CD4-positive, alpha-beta T cell treated with Interleukin-4 for 1 hour (primary cell): ENCODE measurements at places on chromosomes 1 and 21.

DNA sequence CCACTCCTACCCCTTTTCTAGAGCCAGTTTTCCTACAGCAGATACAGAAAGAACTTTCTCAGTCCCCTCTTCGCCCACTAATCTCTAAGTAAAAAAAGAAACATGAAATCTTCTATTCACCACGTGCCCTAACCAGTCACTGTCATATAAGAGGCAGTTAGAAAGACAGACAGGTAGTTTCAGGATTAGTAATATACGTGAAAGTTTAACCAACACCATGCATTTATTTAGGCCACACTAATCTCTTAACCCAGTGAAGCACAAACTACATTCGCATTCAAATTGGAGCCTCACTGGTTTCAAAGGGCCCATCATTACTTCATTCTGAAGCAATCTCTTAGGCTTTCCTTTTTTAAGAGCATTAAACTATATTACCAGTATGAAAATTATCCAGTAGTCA is 10.1 kb downstream of the GPATCH2 start:
- DNase-seq: no peak

DNA sequence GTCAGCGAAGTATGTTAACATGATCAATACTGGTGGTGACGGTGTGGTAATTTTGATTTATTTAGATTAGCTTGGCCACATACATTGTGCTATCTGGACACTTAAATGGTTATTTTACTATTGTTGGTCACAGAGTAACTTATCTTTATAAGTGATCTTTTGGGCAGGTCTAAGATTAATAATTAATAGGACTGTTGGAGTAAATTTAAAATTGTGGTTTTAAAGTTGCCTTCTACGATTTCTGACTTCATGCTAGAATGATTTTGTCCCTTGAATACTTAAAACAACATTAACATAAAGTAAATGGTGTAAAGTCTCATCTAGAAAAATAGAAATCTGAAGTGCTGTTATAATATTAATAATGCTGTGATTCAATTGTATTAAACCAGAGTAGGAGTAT is 14.7 kb downstream of the SRRM1 start:
- DNase-seq: no peak

- DNase-seq: no peak
Measured at GRCh38 chr21:26881504-26882228, 36.5 kb upstream of the ADAMTS1 start.

DNA sequence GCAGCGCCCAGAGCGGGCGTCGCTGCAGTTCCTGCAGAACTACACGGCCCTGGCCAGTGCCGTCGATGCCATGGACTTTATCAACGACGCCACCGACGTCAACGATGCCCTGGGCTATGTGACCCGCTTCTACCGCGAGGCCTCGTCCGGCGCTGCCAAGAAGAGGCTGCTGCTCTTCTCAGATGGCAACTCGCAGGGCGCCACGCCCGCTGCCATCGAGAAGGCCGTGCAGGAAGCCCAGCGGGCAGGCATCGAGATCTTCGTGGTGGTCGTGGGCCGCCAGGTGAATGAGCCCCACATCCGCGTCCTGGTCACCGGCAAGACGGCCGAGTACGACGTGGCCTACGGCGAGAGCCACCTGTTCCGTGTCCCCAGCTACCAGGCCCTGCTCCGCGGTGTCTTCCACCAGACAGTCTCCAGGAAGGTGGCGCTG is 22.0 kb downstream of the COL6A1 start:
- DNase-seq: no peak

- DNase-seq: peak; percentile 47
Measured at GRCh38 chr1:8409106-8409505, 91.2 kb downstream of the SLC45A1 start.

GRCh38 chr21:17688912-17689874 is 76.5 kb upstream of the BTG3 start:
- DNase-seq: peak; percentile 52

DNA sequence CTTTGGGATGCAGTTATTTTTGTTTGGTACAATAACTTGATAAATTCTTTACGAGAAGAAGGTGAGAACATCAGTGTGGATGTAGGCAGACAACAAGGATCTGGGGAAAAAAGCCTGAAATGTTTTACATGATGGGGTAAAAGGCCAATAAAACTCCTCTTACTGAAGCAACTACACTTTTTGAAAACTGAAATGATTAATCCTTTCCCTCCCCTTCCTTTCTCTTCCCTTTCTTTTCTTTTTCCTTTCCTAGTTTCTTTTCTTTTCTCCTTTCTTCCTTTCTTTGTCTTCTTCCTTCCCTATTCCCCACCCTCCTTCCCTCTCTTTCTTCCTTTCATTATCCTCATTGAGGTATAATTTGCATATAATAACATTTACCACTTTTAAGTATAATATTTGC is 24.6 kb downstream of the F5 start:
- no peak for DNase-seq

DNA sequence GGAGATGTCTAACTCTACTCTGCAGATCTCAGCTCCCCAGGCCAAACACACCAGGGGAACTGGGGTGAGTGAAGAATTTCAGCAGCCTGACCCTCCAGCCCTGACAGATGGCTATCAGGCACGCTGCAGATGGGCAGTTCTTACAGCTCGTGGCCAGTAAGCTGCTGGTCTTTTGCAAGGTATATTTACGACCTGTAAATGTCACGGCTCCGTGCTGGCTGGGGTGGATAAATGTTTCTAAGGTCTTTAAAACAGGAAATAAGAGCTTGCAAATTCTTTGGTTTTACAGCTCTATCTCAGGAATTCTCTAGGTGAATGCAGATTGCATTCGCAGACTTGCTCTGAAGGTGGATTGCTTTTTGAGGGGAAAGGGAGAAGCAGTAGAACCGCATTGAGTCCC is 10.1 kb downstream of the DOP1B start:
- DNase-seq: no peak

GRCh38 chr21:43913928-43914327 is 48.9 kb downstream of the AGPAT3 start:
- no peak for DNase-seq

- no peak for DNase-seq
Measured at GRCh38 chr21:45803618-45804340, 160.3 kb downstream of the PCBP3 start.

GRCh38 chr1:167775178-167775577 is 53.4 kb downstream of the MPZL1 start:
- no peak for DNase-seq

- no peak for DNase-seq
Measured at GRCh38 chr1:77253211-77253610, 28.6 kb upstream of the AK5 start.

GRCh38 chr1:180579961-180580611 is 21.3 kb downstream of the OVAAL start:
- no peak for DNase-seq

DNA sequence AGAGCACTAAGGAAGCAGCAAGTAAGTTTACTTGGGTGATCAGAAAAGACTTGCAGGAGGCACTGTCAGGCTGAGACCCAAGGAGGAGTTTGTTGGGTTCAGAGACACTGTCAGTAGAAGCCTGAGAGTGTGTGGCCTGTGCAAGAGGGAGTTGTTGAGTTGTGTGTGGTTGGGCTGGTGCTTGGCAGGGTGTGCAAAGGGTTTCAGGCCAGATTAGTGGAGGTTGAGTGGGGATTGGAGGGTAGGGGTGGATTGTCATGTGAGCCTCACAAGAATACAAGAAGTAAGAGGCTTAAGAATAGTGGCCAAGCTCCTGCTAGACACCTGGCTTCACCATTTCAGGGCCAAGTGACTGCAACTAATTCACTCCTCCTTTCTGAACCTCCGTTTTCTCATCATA is 8.9 kb upstream of the KIF21B start:
- no peak for DNase-seq

DNA sequence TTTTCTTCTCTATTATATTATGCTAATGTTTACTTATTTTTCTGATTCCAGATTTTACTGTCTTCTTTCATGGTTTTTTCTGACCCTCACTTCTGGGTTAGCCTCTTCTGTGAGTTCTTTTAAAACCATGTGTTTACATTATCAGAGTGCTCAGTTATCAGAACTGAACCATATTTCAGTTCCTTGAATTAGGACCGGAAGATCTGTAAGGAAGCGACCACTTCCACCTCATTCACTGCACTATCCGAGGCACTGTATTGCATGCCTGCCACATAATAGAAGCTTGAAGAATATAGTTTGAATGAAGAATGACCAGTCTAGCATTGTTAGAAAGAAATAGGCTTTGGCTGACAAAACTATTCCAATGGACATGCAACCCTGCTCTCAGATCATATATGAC is 281.0 kb upstream of the DEPDC1 start:
- DNase-seq: no peak

DNA sequence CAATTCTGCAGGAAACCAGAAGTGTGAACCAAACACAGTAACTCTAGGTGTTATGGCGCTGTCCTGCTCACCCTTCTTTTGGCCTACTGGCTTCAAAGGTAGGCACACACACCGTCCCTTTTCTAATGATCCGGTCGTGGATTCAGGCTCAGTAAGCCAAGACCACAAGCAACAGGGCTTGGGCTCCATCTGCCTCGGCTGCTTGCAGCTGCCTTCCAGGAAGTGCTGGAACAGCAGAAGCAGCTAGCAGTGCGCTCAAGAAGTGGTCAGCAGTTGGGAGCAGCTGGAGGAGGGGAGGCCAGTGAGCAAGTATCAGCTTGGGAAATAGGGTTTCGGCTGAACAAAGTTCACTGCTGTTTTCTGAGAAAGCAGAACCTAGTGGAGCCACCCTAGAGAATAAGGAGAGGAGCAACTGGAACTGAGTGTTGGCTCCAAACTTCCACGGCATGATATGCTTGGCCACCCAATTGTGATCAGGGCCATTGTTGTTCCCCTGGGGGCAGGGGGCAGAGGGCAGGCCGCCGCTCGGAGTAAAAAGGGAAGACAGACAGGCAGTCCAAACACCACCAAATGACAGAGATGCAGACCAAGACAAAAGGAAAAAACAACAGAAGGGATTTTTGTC is 173.4 kb downstream of the TOMM20 start:
- peak; percentile 73 for DNase-seq

DNA sequence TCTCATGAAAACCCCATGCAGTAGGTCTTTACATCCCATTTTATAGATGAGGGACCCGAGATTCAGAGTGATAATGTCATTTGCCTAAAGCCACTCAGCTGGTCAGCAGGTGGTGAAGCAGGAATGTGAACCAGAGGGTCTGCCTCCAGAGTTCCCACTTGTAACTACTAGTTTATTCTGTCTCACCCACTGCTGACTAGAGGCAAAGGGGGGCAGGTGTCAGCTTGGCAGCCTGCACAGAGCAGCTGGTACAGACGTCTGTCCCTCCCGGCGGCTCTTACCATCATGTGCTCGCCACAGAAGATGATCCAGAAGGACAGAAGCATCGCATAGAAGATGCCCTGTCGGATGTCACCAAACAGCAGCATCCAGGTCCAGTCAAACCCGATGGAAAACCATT is 82.4 kb downstream of the WLS start:
- no peak for DNase-seq

DNA sequence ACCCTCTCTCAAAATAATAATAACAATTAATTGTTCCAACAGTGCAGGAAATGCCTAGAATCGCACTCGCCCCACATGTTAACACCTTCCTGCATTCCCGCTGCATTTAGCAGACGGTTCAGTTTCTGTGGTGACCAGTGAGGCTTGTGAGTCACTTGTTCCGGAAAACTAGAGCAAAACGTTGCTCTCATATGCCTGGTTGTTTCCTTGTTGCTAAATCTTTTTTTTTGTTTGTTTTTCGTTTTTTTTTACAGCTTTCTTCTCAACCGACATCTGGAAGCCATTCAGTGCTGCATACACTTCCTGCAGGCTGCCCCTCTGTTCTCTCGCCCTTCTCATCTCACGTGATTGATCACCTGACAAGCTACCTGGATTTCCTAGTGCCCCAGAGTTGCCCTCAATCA is 56.9 kb upstream of the TMPRSS2 start:
- DNase-seq: no peak

- DNase-seq: no peak
Measured at GRCh38 chr1:81142099-81142826, 658.5 kb upstream of the ADGRL2 start.

GRCh38 chr1:207808322-207808705 is 56.5 kb downstream of the CD46 start:
- DNase-seq: no peak

DNA sequence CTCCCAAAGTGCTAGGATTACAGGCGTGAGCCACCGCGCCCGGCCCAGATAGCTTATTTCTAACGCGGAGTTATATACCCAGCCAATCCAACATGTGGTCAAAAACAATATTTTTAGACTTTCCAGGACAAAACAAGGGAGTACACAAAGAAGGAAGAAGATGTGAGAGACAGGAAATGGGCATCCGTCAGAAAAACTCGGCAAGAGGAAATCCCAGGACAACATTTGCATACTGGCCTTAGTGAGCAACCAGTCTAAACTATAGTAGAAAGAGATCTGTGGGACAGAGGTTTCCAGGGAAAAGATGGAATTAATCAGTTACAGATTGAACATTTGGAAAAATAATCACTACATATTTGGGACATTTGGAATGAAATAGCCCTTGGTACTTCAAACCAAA is 11.4 kb downstream of the ARMH1 start:
- DNase-seq: no peak

GRCh38 chr1:190179817-190180216 is 297.8 kb downstream of the BRINP3 start:
- DNase-seq: no peak

GRCh38 chr1:85366391-85367170 is 90.1 kb upstream of the BCL10 start:
- no peak for DNase-seq

GRCh38 chr1:37995751-37996345 is 6.0 kb upstream of the SF3A3 start:
- no peak for DNase-seq

GRCh38 chr1:184456189-184456588 is 69.4 kb downstream of the C1orf21 start:
- DNase-seq: no peak

- DNase-seq: no peak
Measured at GRCh38 chr1:50508040-50508586, 84.9 kb upstream of the DMRTA2 start.

DNA sequence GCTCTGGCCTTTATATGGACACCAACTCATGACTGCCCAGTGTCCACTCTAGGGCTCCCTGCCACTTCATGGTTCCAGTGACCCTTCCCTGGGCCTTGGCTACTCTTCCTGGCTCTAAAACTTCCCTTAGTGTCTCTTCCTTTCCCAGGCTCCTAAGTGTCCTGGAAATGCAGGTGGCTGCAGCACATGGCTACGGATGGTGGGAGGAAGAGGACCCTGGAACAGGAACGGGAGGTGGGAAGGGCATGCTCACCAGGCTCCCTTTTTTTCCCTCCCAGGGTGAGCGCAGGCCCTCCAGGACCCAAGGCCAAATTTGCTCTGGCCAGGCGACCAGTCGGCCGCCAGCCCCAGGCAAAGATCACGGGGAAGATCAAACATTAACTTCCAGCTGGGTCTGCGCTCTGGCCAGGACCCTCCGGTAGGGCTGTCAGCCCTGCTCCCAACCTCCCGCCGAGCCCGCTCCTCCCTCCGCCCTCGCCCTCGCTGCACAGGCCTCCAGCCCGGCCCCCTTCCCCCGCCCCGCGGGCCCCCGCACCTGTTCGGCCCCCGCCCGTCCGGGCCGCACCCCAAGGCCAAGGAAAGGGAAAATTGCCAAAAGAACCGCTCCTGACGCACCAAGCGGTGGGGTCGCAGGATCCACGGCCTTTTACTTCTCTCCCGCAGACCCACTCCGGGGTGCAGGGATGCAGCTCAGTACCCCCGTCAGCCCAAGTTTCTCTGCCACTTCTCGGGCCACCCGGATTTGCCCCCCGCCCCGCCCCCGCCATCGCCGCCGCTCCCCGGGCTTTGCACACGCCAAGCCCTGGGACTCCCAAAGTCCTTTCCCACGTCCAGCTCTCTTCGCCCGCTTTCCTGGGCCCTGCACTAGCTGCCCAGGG is 894 bp downstream of the TCEA3 start:
- DNase-seq: no peak

- DNase-seq: no peak
Measured at GRCh38 chr1:241034203-241034936, 322.6 kb downstream of the RGS7 start.
